ENCODE measurements at places on chromosomes 7 and 10.

- DNase-seq, result no peak
Observed at GRCh38 chr10:78760463-78761310, 308.1 kb upstream of the ZMIZ1 start.

GRCh38 chr10:12196531-12197211 is 683 bp downstream of the CDC123 start:
- no peak for DNase-seq

DNA sequence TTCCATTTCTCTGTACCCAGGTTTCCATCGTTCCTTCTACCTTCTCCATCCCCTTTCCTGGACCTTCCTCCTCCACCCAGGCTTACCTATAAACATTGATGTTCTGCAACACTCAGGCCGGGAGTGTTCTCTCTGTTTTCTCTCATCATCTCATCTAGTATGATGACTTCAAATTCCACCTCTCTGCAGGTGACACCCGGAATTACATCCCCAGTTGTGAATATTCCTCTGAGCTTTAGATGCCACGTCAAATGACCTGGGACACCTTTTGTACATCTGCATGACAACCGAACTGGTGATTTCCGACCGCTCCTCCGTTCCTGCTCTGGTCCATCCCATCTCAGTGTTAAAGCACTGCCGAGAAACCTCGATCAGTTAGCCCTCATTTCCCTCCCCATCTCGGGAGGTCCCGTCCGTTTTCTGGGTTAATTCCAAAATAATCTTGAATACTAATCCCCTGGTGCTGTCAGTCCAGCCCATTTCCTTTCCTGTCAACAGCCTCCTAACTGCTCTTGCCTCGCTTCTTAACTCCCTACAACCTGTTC is 76.7 kb upstream of the SAMD8 start:
- no peak for DNase-seq

DNA sequence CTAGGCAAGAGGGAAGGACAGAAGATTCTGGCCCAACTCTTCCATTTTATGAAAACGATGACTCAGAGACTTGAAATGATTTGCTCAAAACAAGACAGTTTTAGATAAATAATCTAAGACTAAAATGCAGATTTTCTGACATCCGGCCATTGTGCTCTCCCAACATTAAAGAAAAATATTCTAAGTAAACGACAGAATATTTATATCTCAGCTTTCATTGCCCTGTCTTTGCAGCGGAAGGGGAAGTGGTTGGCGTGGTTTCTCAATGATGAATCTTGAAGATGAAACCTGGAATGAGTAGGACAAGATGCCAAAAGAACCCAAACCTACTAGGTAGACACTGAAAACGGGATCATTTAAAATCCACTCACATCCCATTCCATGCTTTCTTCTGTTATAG is 28.9 kb upstream of the NPY start:
- no peak for DNase-seq

DNA sequence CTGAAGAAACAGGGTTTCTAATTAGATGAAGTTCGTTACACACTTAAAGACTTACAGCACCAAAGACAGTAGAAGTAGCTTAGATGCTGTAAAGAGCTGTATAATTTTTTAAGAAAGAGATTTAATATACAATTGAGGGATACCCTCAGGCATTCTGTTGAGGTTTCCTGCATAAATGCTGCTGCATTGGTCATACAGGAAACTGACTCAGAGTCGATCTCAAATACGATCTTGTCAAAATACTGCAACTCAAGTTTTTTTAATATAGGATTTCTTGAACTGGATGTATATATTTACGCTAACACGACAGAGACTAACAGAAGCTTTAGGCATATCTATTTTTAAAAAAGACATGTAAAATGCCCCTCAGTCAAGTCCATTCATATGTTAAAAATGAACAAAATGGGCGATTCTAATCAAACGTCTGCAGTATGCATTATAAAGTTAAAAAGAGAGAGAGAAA is 2.4 kb upstream of the ARID5B start:
- DNase-seq, result no peak

All from psoas muscle (tissue), 8 donors.